Stimulated activated CD4-positive, alpha-beta T cell treated with anti-CD3 and anti-CD28 coated beads, Interleukin-15, amount 100 ng/mL, for 24 hours (primary cell): ENCODE measurements at places on chromosomes 12 and 14.

- no peak for DNase-seq
These were observed 9.7 kb downstream of the MLXIP start for GRCh38 chr12:122088179-122088810.

DNA sequence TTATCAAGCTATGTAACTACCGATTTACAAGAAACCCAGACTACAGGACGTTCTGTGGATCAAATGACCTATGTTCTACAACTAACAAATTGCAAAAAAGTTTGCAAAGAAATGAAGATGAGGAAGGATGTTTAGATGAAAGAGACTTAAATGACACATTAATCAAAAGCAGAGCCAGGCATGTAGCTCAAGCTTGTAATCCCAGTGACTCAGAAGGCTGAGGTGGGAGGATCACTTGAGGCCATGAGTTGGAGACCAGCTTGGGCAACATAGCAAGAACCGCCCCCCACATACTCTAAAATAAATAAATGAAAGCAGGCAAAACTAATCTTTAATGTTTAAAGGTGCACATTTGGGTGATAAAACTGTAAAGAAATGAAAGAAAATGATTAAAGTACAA lies 331.9 kb downstream of the BTG1 start:
- no peak for DNase-seq

GRCh38 chr14:86892152-86892956 lies 1100.6 kb downstream of the GALC start:
- no peak for DNase-seq

DNA sequence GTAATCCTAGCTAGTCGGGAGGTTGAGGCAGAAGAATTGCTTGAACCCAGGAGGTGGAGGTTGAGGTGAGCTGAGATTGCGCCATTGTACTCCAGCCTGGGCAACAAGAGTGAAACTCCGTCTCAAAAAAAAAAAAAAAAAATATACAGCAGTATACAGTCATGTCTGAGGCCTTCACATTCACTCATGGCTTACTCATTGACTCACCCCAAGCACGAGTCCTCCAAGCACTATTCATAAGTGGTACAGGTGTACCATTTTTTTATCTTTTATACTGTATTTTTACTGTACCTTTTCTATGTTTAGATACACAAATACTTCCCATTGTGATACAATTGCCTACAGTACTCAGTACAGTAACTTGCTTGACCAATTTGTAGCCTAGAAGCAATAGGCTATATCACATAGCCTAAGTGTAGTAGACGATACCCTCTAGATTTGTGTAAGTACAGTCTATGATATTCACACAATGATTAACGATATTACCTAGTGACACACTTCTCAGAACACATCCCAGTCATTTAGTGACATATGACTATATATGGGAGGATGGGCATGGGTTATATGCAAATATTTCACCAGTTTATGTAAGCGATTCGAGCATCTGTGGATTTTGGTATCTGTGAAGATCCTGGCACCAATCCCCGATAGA lies 12.2 kb downstream of the LLPH start:
- DNase-seq, result no peak

DNA sequence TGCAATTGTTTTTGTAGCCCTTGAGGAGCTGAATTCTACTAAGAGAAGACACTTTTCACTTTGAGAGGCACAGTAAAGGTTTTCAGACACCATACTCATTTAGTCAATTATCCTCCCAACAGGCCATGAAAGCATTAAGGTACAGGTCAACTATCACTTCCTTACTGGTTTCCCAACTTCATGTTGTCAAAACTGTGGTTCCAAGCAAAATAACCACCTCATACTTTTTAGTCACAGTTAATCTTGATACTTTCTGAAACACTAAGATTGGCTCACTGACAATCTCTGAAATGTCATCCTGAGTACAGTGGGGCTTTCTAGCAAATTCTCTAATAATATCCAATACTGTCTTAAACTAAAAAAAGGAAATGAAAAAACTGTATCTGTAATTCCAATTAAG lies 71.7 kb downstream of the SLC2A13 start:
- DNase-seq, result no peak

GRCh38 chr14:59356312-59356711 lies 108.9 kb downstream of the GPR135 start:
- DNase-seq, result no peak

DNA sequence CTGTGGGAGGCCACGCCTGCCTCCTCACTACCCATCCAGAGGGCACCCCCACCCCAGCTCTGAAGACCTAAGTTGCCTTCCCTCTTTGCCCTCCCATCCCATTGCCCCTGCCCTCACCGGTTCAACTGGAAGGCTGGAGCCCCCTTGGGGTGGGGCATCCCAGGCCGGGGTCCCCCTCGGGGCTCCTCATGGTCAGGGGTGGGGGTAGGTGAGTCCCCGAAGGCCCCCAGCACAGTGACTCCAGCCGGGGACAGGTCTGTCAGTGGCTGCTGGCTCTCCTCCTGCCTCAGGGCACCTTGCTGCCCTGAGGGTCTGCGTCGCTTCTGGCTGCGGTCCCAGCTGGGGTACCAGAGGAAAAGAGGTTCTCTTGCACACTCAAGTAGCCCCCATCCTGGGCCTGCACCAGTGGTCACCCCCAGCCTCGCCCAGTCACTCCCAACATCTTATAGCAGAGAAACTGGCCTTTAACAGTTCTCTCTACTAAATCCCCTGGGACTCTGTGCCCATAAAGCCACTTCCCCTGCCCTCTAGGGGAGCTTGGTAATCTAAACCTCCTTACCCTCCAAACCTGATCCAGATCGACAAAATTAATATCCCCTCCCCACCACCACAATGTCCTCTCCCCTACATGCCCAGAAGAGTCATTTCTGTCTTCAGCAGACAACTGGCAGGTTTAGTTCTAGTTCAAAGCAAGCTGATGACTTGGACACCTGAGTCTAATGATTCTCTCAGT lies 5.1 kb downstream of the PIANP start:
- DNase-seq, result no peak

- no peak for DNase-seq
These were observed 35.7 kb upstream of the MYRFL start for GRCh38 chr12:69789351-69789750.

DNA sequence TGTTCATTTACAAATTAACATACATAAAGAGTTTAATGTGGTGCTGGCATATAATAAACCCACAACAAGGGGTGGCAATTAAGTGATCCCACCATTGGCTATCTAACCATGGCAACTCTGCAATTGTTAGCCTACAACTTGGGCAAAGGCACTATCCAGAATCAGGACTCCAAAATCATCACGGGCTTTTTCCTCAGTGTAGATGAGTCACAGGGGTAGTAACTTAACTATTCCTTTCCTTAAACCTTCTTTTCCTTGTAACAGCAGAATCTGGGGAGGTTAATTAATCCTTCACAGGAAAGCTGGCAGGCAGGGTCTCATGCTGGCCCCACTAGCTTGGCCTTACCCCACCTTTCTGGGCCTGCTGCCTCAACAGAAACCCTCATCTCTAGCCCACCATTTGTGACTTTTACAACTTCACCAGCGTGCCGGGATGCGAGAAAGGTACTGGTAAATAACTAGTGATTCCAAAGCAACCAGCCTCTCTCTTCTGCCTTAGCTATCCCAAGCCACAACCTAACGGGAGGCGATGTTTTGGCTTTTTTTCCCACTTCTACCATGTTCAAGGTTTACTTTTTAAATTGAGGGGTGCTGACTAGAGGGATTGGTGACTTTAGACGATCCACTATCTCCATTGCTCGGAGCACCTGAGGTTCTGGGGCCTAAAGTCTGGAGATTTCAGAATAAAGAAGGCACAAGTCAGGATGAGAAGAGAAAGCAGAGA lies 744 bp downstream of the ATP5MC2 start:
- peak; percentile 15 for DNase-seq

GRCh38 chr14:102758087-102758486 lies 19.2 kb upstream of the TRAF3 start:
- DNase-seq, result no peak

DNA sequence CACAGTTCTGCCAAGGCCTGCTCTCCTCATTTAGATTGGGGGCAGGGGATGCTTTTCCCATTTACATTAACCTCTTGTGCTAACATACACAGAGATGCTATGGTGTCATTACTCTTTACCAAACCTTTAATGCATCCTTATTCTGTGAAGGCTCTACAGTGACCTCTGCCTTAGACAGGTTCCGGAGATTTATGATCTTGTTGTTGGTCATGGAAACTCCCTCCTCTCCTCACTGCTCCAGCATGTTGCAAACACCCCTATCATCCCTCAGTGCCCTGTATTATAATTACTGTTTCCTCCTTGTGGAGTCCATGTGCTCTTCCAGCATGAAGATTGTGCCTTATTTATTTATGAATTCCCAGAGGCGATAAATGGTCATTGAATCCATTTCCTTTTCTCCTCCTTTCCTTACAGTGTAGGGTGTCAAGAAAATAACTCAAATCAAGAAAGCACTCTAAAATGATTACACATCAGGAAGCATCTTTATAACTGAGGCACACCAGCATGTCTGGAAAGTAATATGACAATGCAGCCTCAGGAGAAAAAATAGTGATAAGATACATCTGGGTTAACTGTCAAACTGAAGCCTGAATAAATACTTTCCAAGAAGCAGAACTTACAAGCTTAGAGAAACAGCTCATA lies 37.8 kb downstream of the RTN1 start:
- DNase-seq, result no peak

- DNase-seq, result no peak
These were observed 231.7 kb downstream of the NRXN3 start for GRCh38 chr14:78401866-78402265.

DNA sequence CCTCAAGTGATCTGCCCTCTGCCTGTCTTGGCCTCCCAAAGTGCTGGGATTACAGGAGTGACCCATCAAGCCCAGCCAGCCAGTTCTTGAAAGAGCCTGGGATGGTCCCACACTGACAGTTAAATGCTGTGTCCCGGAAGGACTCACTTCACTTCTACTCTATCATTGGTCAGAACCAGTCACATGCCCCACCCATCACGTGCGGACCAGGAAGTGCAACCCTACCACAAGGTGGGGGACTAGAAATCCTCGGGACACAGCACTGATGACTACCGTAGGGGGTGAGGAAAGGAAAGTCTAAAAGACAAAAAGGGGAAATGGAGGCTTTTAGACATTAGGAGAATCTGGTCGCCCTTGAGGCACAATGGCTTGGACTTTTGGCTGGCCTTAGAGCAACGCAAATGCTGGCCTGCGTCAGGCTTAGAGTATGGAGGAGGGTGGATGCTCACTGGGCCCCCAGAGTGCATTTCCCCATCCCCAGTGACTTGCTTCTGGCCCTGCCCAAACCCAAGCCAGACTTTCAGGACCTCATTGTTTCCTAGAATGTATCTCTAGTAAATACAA lies 207.7 kb downstream of the TTC8 start:
- DNase-seq, result no peak

- no peak for DNase-seq
These were observed 364 bp upstream of the GPR65 start for GRCh38 chr14:88004506-88005036.

DNA sequence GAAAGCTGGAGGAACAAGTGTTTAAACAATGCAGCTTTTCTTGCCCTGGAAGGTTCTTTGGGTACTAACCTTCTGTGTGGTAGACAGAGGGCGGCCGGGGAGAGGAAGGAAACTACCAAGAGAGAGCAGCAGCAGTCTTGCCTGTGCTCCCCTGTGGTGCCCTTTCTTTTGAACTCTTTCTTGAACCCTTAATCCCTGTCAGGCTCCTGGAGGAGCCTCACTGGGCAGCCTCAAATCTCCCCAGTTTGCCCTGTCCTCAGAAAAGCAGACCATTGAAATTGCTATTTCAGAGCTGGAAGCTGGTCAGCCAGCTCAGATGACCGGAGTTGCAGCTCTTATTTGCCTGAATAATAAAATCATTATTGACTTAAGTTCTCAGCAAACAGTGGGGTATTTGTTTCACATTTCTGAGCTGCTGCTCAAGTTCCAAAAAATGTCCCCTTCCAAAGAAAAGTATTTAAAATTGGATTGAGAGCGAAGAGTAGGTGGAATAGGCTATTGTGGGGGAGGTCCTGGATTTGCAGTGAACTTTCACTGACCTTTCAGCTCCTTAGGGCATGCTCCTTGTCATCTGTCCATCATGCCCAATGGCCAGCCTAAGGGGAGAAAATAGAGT lies 42.1 kb upstream of the RNASE3 start:
- DNase-seq, result no peak

DNA sequence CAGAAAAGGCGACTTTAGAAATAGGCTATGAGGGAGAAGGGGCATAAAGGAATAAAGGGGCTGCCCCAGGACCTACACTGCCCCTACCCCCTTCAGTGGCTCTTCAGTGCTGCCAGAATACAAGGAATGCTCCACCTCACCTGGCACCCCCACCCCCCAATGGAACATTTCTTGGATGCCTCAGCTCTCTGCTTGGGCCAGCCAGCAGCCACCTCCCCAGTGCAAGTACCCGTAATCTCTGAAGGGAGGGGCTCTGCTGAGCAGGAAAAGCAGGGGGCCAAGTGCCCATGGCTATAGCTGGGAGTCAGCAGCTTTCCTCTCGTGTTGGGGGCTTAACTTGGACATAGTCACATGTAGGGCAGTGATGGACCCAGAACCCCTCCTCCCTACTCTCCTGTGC lies 33.3 kb downstream of the BAZ2A start:
- DNase-seq, result no peak

DNA sequence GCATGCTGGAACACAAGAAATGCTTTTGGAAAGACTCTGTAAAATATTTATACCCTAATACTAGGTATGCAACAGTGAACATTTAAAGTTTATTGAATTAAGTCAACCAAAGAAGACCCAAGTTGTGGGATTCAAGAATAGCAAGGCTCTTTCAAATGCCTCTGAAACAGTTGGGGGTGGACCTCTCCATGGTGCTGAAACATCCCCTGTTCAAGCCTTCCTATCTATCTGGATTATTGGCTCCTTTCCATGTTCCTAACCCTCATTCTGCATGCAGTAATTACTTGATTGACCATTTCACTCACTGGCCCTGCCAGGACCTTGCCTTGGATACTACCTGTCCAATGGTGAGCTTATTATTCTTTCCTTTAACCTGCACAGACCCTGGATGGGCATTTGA lies 349.7 kb downstream of the NRXN3 start:
- DNase-seq, result peak; percentile 27

DNA sequence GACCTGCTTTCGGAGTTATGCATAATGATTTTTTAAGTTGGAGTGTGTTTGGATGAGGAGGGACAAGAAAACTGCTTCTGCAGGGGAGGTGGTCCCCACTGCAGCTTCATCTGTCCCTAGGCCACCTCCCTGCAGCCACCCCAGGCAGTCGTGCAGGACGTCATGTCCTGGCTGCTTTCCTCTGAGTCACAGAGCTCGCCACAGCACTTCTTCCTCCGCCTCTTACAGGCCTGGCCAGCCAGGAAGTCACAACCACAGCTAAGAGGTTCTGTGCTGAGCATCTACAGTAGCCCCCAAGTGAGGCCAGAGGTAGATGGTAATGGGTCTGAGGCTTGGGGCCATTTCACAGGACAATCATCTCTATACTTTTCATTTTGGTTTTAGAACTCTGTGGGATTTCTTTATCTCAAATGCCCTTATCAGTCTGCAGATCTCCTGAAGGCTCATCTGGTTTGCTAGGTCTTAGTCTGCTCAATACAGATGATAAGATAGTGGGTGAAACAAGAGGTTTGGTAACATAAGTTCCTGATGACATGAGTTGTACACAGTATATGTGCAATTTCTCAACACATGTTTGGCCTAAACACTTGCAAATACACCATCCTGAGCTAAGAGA lies 106.4 kb downstream of the ARF6 start:
- peak; percentile 87 for DNase-seq
